ENCODE measurements at places on chromosomes 6 and 20.

DNA sequence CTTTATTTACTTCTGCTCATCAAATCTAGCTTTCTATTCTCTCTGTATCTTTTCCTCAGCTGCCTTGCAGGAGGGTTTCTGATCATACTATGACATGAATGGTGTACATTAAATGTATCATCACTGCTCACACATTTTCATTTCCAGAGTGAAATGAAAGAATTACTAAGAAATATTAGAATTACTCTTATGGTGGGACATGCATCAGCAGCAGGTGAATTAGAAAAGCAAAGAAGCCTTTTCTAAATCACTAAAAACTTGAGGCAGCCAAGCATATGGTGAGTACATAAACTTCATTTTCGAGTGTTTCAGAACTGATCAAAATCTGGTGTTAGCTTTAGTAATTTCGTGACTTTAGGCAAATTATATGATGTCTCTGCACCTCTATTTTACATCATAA lies 23.6 kb downstream of the IL17A start:
- peak; percentile 67 for DNase-seq

DNA sequence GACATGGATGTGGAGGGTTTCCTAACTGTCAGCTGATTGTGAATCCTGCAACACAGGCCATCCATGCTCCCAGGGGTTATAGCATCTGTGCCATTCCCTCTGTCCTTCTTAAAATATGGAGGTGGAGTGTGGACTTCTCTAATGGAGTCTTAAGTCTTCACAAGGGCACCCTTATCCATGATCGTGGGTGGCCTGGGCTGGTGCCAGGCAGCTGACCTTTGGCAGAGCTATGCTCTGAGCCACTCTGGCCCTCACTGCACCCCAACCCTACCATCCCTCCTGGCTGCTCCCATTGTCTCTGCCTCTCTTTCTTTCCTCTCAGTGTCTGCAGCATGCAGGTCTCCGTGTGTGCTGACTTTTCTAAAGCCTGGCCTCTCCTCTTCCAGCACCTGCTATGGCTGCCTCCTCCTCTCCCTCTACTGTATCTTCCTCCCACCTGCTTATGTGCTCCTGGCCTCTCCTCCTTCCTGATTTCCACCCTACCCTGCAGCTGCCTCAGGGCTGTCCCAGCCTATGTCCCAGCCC lies 11.2 kb upstream of the PCMTD2 start:
- DNase-seq: no peak

DNA sequence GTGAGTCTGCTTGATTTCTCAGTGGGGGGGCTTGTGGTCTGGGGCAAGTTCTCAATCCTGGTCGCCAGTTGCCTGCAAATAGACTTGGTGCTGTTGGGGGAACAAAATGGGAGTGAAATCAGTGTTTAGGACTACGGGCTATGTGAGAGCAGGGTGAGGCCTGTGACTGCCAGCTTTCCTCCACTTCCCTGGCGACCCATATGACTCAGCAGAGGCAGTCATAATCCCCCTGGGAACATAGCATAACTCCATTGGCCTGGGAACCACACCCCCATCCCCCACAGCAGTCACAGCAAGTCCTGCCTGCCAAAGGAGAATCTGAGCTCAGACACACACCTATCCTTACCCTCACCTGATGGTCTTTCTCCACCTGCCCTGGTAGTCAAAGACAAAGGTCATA lies 387.9 kb downstream of the LMBRD1 start:
- DNase-seq: no peak

DNA sequence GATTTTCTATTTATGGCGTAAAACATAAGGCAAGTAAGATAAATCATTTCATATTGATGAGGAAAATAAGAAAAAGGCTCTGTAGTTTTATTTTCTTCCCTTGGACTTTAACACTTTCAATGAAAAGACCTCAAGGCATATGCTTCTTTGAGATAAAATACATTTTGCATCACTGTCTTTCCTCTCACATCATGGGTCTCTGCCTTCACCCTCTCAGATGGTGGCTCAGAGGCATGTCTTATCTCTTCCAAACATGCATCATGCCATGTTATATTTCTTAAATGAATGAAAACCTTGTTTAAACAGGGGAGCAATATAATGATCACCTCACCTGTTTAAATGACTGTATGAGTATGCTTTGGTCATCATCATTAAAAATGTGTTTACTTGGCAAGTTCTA lies 59.3 kb downstream of the PRL start:
- DNase-seq: no peak

- no peak for DNase-seq
These were observed 89.9 kb downstream of the YTHDF1 start for GRCh38 chr20:63125838-63126601.

All from activated CD4-positive, alpha-beta T cell treated with anti-CD3 and anti-CD28 coated beads, Interleukin-2, Interleukin-4, amounts not matched to agents 100 ng/mL and 50 ng/mL, durations not matched to agents 16 hours and 8 hours (primary cell).